ENCODE measurements at places on chromosomes 7 and 10.

DNA sequence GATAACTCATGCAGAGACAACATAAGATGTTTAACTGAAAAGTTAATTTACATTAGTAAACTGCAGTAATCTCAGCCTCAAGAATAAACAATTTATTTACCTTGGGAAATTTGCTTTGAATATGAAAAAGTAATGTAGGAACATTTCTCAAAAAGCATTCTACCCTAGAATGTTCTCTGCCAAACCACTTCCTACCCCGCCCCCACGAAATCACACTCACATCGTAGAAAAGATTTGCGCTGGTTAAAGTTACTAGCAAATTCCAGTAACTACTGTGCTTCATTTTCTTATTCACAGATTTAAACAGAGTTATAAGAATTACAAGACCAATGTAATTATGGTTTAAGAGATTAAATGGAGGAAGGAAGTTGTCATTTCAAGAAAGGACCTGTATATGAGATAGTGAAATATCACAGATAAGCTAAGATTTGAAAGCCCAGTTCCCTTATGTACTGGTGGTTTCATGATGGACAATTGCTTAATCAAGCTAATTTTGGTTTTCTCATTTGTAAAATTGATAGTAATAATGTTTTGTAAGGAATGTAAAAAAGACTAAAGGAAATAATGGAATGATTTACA, 175.4 kb downstream of the GNAI1 start:
- no peak for DNase-seq

GRCh38 chr7:73966062-73966940, 61.7 kb upstream of the ELN start:
- no peak for DNase-seq

DNA sequence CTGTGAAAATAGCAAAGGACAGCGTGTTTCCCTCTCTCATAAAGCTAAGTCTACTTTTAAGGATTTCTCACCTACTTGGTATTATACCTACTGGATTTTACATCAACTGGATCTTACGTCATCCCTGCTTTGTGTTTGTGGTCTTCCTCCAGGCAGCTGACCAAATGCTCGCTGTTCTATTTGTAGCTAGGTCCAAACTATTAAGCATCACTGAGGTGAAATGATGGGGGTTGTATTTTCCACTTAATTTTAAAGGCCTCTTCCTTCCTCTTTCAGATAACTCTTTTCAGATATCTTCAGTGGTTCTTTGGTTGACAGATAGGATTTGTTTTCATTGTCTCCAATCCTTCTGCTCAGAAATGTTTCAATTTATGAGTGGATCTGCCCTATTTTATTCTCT, 169.7 kb downstream of the RNLS start:
- no peak for DNase-seq

DNA sequence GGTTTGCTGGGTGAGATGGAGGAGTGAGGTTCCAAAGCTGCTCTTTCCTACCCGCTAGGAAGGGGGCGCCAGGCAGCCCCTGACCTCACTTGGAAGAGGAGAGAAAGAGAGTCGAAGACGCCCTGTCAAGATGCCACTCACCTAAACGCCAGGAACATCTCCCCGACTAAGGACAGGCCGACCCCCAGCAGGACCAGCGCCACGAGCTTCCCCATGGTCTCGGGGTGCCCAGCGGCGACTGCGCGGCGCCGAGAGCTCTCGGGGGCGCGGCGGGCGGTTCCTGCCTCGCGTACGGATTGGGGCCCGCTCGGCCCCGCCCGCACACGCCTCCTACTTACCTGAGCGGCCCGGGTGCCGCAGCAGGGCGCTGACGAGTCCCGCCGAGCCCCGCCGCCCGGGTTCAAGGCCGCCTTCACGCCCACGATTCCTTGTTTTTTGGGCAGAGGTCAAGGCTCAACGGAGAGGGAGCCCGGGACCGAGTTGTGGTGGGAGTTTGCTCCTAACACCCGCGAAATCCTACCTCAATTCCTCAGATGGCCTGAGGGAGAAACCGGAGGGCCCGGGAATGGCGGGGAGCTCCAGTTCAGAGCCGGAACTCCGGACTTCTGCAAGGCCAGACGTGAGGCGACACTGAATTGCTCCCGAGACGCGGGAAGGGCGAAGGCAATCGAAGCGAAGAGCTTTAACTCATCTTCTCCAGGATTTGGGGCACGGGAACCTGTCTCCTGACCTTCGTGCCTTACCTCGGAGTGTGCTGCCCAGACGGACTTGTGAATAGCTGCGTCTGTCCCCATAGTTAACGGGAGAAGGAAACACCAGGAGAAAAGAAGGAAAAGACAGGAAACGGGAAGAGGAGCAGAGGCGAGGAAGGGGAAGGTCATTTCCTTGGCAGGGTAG, at the start of gene PON3:
TSS of gene PON3 (minus strand) at position 240 of the 897 bp plus-strand sequence. CDS start at position 215, 25 bp downstream.
- no peak for DNase-seq

DNA sequence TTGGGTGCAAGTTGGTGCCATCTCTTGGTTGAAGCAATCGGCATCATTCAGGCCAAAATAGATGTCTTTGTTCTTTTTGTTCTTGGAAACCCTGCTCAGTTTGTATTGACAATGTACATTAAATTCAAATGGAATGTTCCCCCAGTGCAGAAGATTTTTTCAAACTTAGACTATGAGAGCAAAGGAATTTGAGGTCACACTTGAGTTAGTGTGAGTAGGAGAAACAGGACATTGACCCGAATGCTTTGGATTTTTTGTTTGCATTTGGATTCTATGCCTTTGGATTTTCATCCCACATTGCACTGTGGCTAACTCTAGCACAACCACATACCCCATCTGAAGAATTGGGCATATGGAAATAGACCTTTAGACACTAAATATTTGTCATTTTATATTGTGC, 480.0 kb downstream of the GALNT17 start:
- no peak for DNase-seq

DNA sequence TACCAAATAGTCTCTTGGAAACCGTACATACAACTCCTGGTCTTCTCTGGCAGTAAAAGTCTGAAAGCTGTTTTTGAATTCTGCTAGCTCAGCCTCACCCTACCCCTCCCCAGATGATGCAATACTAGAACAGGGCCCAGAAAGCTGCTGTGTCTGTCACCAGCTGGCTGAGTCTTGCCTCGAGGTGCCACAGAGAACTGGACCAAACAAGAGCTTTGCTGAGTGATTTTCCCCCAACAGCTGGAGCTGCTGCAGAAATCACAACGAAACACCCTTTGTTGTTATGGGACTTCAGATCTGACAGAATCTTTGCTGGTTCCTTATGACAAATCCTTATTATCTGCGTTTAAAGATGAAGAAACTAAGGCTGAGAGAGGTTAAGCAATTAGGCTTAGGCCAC, 134.1 kb downstream of the SPAG6 start:
- no peak for DNase-seq

- no peak for DNase-seq
These were observed 174.2 kb downstream of the KIAA1217 start for GRCh38 chr10:24382979-24383663.

DNA sequence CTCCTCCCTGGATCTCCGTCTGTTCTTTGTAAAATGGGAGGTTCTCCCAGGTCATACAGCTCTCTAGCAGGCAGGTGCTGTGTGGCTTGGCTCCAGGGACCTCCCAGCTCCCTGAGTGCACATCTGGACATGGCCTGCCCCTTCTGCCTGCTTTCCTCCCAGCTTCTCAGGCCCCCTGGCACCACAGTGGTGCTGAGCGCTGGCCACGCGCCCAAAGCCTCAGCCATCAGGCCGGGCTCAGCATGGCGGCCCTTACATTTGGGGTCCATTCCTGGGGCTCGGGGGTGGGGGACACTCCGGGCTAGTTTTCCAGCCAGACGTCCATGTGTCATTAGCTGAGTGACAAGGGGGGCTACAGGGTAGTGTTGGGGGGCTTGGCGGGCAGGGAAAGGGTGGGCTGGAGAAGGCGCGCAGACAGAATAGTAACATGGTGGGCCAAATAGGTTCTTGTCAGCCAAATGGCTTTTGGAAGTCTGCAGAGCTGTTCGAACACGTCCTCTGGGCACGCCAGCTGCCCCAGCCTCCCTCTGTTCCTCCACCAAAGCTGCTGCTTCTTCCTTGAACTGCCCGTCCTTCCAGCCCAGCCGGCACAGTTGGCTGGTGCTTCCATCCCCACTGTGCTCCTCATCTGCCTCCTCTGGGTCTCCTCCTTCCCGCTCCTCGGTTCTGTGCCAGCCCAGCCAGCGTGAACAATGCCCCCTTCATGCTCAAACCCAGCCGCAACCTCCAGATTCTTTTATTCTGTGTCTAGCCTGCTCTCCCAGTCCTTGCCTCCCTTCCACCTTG, 65.9 kb downstream of the GOLGA7B start:
- no peak for DNase-seq

GRCh38 chr7:138773817-138774216, 24.0 kb upstream of the TMEM213 start:
- DNase-seq, result no peak

DNA sequence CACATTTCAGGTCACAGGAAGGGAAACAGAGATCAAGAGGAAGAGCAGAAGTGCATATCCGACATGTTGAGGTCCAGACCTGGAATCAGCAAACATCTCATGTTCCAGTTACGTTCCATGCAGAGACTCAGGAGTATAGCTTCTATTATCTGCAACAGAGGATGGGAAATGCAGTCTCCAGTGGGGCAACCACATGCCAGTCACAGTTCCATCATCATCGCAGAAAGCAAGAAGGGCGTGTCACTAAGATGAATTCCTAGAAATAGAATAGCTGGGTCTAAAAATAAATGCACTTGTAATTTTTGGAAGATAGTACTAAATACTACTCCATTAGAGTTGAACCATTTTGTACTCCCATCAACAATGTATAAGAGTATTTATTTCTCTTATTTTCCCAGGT, 133.2 kb upstream of the MDFIC start:
- no peak for DNase-seq

DNA sequence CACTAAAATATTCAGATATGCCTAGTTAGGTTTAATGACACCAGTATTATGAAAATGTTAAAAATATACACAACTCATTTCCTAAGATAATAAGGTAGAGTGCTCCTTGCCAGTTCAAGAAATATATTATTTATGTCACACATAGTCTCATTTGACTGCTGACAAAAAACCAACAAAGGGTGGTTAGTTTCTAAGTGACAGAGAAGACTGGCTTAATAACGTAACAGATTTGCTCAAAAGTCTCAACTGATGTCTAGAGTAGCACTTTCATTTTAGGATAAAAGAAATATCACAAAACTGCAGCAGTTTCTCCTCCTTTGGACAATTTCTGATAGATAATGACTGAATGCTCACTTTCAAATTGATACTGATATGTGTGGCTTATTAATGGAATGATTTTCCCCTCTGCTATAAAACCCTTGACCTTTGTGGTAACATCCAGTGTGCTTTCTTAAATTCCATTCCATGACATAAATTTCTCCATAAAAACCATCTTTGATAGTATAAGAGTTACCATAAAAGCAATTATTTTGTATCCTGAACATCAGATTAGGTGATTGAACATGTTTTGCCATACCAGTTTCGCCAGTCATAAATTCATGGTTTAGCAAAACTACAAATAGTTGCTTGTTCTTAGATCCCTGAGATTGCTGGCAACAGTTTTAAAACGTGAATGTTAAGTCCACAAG, 94.2 kb downstream of the NRBF2 start:
- DNase-seq, result no peak

- DNase-seq, result no peak
These were observed 209.6 kb downstream of the PTPRN2 start for GRCh38 chr7:158377800-158378623.

GRCh38 chr10:66698069-66698468, 227.8 kb upstream of the LRRTM3 start:
- no peak for DNase-seq

GRCh38 chr10:119750391-119751230, 24.8 kb downstream of the INPP5F start:
- DNase-seq, result peak; percentile 36

GRCh38 chr7:135448753-135449152, 61.1 kb downstream of the CNOT4 start:
- DNase-seq, result no peak

GRCh38 chr10:78336402-78336791, 302.7 kb downstream of the RPS24 start:
- no peak for DNase-seq

GRCh38 chr10:61063034-61063433, 119.0 kb upstream of the RHOBTB1 start:
- DNase-seq, result no peak

DNA sequence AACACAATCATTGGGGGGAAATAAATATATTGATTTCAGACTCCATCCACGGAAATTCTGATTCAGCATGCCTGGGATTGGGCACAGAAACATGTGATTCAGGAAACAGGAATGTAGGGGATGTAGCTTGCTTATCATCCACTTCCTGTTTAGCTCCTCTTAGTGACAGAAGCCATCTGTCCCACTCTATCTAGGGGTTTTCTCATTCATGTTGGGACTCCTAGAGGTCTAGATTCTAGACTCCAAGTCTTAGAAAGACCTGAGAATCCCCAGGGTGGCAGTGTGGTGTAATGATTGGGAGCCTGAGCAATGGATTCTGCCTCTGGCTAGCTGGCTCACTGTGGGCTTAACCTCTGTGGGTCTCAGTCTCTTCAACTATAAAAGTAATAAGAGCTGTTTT, 67.9 kb downstream of the CDK1 start:
- DNase-seq, result no peak

GRCh38 chr7:74275401-74275881, 13.8 kb upstream of the CLIP2 start:
- DNase-seq, result no peak

DNA sequence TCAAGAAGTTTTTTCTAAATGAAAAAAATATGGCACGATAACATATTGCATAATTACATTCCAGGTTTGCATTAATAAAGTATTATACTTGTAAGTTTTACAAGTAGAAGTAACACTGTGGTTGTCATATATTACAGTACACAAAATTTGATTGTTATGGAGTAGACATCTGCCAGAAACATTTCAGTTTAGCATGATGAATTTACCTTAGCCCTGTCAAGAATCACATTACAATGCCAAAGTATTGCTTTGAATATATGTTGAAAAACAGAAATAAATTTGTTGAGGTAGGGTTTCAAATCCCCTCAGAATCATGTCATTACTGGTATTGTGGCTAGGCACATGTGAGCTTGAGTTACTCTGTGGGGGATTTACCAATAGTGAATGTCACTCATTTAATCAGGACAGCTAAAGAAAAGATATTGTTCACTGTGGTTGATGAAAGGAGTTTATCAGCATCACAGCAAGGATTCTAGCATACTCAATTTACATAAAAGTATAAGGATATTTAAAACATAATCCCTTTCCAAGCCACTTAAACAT, 112.1 kb downstream of the MDFIC start:
- DNase-seq, result no peak

DNA sequence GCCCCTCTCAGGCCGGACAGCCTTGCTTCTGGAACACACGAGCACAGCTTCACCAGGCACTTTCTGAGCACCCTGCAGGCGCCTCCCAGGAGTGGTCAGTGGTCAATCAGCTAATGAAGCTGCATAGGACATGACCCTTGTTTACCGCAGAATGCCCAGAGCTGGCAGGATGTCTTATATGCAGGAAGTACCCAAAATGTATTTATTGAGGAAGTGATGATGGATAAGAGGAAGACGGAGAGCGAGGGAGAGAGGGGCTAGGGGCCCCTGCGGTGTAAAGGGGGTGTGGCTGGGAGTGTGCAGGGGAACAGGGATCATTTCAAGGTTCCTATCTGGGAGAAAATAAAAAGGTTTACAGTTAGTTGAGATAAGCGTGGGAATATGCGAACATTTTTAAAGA, 3.3 kb downstream of the CYP2E1 start:
- no peak for DNase-seq

Data from stimulated activated CD8-positive, alpha-beta memory T cell treated with anti-CD3 and anti-CD28 coated beads, Interleukin-12 subunit alpha, Interleukin-12 subunit beta, amount 100 ng/mL, for 1 hour (primary cell).